ENCODE measurements at places on chromosomes 7 and 10.

DNA sequence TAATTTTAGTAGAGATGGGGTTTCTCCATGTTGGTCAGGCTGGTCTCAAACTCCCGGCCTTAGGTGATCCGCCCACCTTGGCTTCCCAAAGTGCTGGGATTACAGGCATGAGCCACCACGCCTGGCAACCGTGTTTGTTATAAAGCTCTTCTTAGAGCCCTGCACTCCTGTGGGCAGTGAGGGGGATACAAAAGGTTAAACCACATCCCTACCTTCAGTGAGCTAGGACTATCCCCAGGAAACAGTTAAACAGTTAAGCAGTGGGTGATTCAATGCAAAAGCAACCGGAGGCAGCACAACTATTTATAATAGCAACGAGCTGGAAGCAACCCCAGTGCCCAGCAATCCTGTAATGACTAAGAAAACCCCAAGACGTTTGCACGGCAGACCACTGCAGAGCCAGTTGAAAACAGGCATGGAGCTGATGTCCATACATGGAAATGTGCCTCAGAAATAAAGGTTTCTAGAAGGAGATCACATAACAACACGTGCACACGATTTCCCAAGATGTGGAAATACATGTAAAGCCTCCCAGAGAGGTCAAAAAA lies 107.2 kb upstream of the LYZL2 start:
- DNase-seq = no peak

- no peak for DNase-seq
Observed at GRCh38 chr10:3477683-3478082, 305.1 kb upstream of the PITRM1 start.

DNA sequence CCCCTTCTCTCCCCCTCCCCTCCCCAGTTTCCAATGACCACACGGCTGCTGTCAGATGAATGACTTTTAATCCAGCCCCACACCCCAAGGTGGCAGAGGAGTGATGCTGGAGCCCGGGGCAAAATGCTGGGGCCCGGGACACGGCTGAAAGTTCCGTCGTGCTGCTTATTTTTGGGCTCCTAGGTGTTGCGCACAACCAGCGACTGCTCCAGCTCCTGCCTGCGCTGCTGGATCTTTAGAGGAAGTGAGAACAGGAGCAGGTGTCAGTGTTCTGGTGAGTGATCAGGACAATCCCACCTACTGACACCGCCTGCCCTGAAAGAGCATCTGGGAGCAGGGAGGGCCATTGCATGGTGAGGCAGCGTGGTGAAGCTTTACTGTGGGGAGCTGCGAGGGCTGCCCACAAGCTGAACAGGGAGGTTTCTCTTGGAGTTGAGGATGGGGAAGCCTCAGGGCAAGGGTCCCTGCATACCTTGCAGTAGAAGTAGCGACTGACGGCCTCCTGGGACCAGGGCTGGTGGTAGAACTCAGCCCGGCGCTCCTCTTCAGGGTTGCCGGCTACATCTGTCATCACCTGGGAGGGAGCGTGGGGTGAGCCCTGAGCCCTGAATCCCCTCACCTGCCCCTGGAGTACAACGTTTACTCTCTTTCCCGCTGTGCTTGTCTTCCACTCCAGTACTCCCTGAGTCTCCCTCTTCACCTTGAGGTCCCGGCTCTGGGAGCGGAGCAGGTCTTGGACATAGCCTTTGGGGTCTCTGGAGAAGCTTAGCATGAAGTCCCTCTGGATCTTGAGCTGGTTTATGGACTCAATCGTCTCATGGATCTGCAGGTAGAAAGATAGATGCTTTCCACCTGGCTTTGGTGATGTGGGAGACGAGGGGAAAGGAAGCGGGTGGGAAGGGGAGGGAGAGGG lies 6.9 kb downstream of the CHPF2 start:
- no peak for DNase-seq

DNA sequence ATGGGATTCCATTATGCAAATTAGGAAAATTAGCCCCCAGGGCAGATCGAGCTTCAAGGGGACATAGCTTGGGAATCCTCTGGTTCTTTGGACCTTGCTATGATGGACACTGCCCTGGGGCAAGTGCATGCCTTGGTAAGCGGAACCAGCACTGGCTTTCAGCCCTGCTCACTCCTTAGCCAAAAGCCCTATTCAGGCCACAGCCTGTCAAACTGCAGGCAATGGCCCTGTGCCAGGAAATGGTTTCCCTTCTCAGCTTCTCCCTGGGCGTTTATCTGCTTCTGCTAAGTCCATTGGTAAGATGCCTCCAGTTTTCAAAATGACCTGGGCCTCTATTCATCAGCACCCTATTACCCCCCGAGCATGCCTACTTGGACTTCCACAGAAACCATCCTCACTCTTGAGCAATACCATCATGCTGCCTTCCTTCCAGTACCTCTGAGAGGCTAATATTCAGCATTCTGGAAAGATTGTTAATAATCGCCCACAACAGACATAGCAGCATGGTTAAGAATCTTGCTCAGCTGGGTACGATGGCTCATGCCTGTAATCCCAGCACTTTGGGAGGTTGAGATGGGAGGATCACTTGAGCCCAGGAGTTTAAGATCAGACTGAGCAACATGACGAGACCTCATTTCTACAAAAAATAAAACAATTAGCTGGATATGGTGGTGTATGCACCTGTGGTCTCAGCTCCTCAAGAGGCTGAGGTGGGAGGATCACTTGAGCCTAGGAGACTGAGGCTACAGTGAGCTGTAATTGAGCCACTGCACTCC lies 918.6 kb upstream of the AUTS2 start:
- DNase-seq = no peak
